ENCODE measurements at places on chromosomes 16 and 17.

DNA sequence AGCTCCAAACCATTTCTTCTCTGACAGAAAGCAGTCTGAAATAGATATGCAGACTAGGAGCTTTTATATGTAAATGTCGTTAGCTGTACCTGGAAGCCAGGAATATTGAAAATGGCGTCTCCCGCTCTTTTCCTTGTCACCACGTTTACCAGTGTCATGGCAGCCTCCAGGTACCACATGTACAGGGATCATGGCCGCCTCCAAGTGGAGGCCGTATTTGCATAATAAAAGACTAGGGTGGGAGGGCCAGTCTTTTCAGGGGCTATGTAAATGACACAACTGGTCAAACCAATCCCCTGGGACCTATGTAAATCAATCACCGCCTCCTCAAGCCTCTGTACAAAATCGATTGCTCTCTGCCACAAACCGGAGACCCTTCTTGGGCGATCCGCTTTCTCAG is 54.3 kb downstream of the MYOCD start:
- no peak for DNase-seq

GRCh38 chr17:46822388-46822921 is 4.0 kb upstream of the WNT3 start:
- no peak for DNase-seq

GRCh38 chr16:65287307-65287706 is 165.4 kb upstream of the CDH11 start:
- DNase-seq, result no peak

DNA sequence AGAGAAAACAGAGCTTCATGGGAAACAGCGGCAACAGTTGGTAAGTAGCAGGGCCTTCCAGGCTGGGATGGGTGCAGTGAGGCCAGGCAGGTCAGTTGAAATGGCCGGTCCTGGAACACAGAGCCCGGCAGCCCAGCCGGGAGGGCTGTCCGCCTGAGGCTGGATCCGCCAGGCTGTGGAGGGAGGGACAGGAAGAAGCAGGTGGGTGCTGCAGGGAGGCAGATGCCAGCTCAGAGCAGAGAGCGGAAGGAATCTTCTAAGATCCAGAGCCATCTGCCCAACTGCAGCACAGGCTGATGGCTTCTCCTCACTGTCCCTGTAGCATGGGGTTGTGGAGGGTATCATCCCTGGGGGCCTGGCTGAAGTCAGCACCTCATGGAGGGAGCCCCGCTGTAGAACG is 599 bp downstream of the RNF112 start:
- DNase-seq, result no peak

- peak; percentile 13 for DNase-seq
Observed at GRCh38 chr17:80761110-80761871, 216.7 kb downstream of the RPTOR start.

All from epithelial cell of proximal tubule (primary cell).